ENCODE measurements at places on chromosomes 12 and 14.
A peak's percentile ranks its signal among the peaks of the same experiment; 100 is the strongest.

- DNase-seq = no peak
Measured at GRCh38 chr12:99658671-99659349, 11.3 kb downstream of the GARIN6 start.

- DNase-seq = no peak
Measured at GRCh38 chr14:92653162-92653651, 95.2 kb downstream of the LGMN start.

- no peak for DNase-seq
Measured at GRCh38 chr14:69964841-69965240, 85.6 kb downstream of the SMOC1 start.

GRCh38 chr14:23351681-23352505 lies 794 bp downstream of the SLC22A17 start:
- no peak for DNase-seq

GRCh38 chr12:23921099-23921856 lies 28.2 kb downstream of the SOX5 start:
- no peak for DNase-seq

GRCh38 chr14:74083784-74084276 lies 423 bp downstream of the ALDH6A1 start:
- peak; percentile 35 for DNase-seq

DNA sequence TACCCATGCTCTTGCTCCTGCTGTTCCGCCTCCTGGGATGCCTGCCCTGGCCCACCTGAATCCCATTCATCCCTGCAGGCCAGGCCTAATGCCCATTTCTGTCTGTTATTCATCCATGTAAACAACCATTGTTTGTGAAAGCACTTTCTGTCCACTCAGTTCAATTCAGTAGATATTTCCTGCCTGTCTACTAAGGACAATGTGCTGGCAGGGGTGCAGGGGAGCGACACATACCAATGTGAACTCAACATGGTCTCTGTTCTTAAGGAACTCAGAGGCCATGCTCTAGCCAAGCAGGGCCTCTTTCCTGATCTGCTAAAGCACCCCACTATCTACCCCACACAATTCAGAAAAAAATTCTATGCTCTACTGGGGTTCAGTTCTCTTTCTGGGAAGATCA lies 88.5 kb upstream of the ZFP36L1 start:
- DNase-seq = no peak
